ENCODE measurements at places on chromosomes 7 and 10.

DNA sequence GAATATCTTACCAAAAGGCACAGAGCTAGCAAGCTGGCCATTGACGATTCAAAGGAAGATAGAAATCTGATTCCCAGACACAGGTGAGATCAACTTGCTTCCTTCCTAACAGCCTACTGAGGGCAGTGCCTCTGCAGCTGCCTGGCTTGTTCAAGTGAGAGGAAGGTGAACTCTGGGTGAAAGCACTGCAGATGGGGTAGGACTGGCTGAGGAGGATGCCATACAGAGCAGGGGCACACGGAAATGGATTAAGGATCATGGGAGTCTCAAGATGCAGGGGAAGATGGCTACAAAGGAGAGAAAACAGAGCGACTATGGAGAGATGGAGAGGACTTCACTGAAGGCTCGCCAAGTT lies 34.4 kb upstream of the GPAM start:
- no peak for DNase-seq

- DNase-seq, result peak; percentile 52
Observed at GRCh38 chr7:81333536-81333935, 414.7 kb upstream of the SEMA3C start.

GRCh38 chr10:59880971-59881510 lies 25.3 kb downstream of the CCDC6 start:
- no peak for DNase-seq

DNA sequence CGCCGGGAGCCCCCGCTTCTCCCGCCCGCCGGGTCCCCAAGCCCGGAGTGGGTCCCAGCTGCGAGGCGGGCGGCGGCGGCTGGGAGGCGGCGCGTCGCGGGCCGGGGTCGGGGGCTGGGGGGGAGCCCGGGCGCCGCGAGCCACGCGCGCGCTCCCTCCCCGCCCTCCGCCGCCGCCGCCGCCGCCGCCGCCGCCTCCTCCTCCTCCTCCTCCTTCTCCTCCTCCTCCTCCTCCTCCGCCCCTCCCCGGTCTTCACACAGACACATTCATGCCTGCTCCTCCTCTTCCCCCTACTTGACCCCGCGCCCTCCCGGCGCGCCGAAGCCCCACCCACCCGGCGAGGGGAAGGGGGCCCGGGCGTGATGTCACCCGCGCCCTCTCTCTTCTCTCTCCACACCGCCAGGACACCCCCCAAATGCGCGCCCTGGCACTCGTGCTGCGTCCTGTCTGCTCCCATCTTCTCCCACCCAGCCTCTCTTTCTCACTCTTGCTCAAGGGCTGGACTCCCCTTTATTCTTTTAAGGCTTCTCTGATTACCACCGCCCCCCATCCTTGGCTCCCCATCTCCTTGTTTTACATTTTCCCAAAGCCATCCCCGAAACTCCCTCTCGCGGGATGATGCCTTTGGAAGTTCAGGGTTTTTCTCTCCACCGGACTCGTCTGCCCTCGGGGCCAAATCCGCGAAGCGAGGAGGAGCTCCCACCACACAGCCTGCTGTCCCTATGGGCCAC lies 967 bp upstream of the GLI3 start:
- DNase-seq, result peak; percentile 46

GRCh38 chr7:84013616-84014240 lies 180.9 kb downstream of the SEMA3A start:
- DNase-seq, result no peak

- DNase-seq, result no peak
Observed at GRCh38 chr7:30521532-30521931, 16.9 kb upstream of the GGCT start.

- no peak for DNase-seq
Observed at GRCh38 chr10:119724593-119725516, 995 bp upstream of the INPP5F start.

- DNase-seq, result no peak
Observed at GRCh38 chr10:13054844-13055243, 45.1 kb upstream of the OPTN start.

- DNase-seq, result no peak
Observed at GRCh38 chr10:89079961-89080360, 89.4 kb downstream of the FAS start.

DNA sequence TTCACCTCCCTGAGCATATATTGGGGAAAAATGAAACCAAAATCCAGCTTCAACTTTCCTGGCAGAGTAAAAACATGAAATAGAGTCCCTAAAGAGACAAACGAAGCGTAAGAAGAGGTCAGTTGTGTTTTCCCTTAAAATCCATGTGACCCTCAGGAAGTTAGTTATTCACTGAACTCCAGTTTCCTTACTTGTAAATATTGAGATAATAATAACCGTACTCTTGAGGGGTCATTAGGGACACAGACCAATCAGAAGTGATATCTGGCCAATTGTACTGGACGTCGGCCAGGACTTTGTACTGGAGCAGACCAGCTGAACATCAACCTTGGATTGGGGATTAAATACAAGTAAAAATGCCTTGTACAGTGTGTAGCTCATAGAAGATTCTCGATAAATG lies 167.0 kb downstream of the GATA3 start:
- DNase-seq, result no peak

DNA sequence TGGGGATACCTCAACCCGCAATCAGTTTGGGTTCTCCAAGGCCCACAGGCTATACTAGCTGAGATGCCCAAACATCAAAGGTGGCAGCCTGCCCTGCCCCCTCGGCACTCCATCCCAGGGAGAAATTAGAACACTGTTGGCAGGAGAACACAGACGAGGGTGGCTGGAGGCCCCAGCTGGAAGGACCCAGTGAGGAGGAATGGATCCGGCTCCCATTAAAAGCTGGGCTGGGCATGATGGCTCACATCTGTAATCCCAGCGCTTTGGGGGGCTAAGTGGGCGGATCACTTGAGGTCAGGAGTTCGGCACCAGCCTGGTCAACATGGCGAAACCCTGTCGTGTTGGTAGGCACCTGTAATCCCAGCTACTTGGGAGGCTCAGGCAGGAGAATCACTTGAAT lies 199.9 kb upstream of the GNAI1 start:
- no peak for DNase-seq

All from D341Med (cell line).